Urothelium cell line (cell line): ENCODE measurements at places on chromosomes 2 and 18.

- no peak for DNase-seq
Observed at GRCh38 chr18:21991886-21992285, 177.5 kb upstream of the GATA6 start.

DNA sequence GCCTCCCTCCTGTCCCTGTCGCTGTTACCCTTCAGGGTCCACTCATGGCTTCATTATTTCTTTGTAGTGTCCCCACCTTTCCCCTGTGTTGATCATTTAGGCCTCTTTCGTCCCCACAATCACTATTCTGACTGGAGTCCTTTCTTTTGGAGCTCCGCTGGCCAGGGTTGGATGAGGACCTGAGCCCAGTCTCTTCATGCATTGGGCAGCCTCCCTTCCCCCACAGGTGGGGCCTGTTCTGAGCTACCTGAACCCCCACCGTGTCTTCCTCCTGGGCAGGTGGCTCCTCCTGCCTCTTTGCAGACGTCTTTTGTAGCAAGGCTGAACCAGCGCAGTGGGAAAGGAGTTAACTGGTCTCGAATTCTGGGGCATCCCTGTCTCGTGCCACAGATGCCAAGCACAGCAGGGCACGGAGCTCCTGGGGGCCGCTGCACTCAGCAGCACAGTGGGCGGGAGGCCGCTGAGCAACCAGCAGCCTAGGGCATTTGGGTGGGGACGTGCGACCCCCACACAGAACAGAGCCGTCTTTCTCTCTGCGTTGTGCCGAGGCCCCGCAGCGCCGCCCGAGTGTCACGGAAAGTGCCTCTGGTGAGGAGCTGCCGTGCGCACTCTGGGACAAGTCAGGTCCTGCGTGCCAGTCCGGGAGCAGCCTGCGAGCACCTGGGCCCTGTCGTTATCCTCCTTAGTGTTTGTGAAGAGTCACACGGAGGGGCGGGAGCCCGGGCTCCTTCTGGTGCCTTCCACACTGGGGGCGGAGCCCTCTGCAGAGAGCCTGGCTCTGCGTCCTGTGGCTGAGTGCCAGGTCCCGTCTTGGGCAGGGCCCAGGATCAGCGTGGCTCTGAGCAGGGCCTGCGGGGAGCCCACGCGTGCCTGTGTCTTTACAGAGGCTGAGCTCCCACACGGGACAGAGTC lies 130.1 kb downstream of the NFATC1 start:
- no peak for DNase-seq

DNA sequence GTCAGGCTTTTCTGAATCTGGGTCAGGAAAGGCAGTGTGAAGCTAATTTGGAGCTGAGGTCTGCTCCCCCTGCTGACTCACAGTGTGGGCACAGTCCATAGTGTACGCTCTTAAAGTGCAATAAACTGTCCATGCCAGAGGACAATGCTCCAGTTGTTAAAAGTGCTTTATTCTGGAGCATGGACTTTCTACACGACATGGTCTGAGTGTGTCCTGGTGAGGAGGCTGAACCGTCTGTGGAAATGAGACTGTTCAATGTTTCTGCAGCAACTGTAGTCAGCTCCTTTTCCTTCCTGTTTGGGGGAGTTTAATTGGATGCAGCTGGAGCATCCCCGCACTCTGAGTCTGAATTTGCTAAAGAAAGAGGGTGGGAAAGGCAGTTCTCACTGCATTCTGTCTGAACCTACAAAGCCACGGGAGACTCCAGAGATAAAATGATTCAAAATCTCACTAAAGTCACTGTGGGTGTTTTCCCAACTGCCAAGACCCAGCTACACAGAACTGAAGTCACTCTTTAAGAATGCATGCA lies 110.2 kb upstream of the TRIB2 start:
- DNase-seq: peak; percentile 66

- DNase-seq: no peak
Observed at GRCh38 chr2:232697807-232698110, 628 bp downstream of the GIGYF2 start.

- no peak for DNase-seq
Observed at GRCh38 chr2:110991911-110992310, 128.8 kb upstream of the BCL2L11 start.

DNA sequence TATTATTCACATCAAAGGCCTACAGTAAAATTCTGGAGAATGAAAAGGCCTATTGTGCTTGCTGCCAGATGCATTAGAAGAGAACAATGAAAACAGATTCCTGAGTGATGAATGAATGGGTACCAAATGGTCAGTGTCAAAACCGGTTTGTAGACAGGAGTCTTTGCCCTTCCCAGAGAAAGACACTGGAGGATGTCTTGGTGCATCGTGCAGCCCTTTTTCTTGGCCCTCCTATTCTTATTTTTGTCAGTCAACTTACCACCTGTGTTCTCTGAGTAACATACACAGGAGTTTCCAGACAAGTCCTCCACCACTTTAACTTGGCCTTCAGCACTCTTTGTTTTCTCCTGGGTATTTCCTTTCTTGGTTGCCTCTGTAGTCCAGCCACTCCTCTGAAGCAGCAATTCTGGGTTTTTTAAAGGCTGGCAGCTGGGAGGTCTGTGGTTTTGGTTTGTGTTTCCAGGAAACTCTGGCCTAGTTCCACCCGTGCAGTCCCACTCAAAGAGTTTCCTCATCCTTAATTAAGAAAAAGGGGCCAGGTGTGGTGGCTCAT lies 29.4 kb downstream of the PSTPIP2 start:
- peak; percentile 71 for DNase-seq

DNA sequence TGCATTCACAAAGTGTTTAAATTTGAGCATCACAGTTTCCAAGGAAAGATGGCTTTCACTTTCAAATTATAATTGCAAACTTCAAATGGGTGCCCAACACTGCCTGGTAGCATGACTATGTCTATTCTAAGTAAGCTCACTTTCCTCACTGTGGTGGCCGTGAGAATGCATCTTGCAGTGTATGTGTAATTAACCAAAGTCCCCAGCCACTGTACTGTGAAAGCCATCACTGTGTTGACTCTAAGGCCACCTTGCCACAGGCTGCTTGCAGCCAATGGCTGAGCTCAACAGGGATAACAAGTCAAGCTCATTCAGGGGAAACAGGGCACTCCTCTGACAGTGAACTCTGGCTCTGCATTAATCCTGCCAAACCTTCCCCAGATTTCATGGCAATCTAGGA lies 43.3 kb upstream of the LGALSL start:
- DNase-seq: no peak

- DNase-seq: no peak
Observed at GRCh38 chr2:145112467-145112866, 592.5 kb upstream of the ZEB2 start.

DNA sequence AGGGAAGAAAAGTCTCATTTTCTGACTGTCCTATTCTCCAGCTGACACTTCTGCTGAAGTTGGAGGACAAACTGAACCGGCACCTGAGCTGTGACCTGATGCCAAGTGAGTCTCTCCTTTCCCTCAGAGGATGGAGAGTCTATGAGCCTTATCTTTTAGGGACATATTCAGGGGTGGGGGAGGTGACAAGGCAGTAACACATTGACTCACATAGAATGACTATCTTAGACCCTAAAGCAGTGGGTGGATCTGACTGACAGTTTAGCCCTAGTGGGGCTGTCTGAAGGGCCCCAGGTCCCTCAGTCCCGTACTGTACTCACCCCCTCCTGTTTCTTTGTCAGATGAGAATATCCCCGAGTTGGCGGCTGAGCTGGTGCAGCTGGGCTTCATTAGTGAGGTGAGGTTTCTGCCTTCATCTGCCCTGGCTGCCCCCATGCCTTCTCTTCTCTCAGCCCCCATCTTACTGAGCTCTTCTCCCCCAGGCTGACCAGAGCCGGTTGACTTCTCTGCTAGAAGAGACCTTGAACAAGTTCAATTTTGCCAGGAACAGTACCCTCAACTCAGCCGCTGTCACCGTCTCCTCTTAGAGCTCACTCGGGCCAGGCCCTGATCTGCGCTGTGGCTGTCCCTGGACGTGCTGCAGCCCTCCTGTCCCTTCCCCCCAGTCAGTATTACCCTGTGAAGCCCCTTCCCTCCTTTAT lies 805 bp upstream of the KRTCAP3 start:
- no peak for DNase-seq

DNA sequence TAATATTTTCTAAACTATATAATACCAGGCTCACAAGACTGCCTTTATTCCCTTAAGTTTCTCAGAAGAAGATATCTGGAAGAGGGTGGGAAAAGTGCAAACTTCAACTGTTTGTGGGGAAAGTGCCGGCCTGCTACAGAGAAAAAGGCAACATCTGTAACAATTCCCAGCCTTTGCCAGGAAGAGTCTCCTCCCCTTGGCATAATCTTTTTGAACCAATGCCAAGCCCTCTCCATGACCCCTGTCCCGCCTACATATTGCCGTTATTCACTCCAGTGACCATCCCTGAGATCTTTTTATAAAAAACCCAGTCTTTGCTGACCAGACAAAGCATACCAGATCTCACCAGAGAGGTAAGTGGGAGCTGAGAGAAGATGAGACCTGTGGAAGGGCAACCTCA lies at the start of gene REG3G:
TSS of gene REG3G (plus strand) at position 282 of the 400 bp plus-strand sequence. CDS start 392 bp downstream, outside the sequence.
- no peak for DNase-seq

DNA sequence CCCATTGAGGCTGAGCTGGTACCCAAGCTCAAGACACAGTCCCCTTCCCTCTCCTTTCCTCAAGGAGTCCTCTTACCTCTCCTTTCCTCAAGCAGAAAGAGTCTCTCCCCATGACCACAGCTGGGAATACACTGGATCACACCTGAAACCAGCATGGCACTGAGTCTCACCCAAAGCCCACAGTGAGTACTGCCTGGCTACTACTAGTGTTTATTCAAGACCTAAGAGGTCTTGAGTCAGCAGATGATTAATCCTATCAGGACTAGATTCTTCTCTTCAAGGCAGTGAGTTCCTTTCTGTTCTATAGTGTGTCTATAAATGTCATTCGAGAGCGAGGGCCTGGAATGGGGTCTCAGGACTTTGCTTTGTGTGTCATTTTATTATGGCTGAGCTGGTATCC lies 111.4 kb downstream of the METTL4 start:
- DNase-seq: no peak

DNA sequence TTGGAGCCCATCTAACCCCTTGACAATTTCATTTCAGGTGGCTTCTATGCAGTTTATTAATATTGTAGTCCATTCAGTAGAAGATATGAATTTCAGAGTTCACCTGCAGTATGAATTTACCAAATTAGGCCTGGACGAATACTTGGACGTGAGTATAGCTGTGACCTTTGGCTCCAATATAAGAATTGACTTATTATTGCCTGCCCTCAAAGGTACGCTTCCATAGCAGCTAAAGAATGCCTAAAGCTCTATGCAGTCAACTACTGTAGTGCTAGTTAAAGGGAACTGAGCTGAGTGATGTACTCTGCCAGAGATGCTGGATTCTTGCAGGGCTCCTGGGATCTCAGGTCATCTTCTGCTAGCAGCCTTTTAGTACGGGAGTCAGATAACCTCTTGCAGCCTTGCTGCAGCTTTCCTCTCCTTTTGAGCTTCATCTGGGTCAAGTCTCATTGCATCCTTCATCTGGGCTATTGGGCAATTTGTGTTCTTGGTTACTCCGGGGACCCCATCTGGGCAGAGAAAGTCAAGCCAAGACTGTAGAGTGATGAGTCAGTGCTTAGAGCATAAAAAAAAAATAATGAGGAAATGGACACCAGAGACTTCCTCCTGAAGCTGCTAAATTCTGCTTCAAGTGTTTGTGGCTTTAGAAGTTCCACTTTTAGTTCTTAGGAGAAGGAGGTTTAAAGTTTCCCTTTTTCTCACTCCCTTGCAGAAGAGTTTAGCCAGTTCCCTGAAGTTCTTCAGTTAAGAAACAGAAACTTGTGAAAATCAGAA lies 105.6 kb downstream of the PRPF40A start:
- peak; percentile 14 for DNase-seq

DNA sequence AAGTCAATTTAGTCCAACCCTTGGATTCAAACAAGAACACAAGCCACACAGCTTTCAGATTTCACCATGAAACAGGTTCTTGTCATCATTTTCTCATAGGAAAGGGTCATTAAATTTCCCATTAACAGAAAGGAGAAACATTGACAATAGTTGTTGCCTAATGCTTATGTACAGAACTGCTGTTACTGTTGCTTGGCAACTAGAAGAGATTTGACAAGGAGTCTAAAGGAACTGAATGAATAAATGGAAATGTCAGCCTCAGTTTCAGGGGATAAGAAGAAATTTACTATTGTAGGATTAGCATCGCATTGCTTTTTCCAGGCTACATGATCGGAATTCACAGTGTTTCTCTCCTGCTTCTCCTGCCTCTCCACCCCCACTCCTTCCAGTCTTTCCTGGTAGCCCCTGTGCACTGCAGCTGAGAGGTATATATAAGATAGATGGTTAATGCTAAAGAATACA lies 90.3 kb downstream of the SPATS2L start:
- no peak for DNase-seq

GRCh38 chr18:59006461-59007067 lies 133.1 kb upstream of the SEC11C start:
- DNase-seq: no peak

DNA sequence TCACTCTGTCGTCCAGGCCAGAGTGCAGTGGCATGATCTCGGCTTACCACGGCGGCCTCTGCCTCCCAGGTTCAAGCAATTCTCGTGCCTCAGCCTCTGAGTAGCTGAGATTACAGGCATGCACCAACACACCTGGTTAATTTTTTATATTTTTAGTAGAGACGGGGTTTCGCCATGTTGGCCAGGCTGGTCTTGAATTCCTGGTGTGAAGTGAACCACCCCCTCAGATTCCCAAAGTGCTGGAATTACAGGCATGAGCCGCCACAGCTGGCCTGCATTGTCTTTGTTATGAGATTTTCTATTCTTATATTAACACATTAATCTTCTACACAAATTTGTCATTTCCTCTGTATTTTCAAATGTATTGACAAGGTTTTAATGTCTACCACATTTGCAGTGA lies 75.2 kb downstream of the SEPTIN10 start:
- DNase-seq: no peak

- DNase-seq: no peak
Observed at GRCh38 chr2:71888751-71889445, 258.8 kb downstream of the CYP26B1 start.

- DNase-seq: no peak
Observed at GRCh38 chr18:9287036-9287435, 47.5 kb upstream of the TWSG1 start.

- no peak for DNase-seq
Observed at GRCh38 chr2:29629495-29629894, 291.9 kb downstream of the ALK start.

- DNase-seq: no peak
Observed at GRCh38 chr2:152114366-152114765, 15.5 kb upstream of the CACNB4 start.

DNA sequence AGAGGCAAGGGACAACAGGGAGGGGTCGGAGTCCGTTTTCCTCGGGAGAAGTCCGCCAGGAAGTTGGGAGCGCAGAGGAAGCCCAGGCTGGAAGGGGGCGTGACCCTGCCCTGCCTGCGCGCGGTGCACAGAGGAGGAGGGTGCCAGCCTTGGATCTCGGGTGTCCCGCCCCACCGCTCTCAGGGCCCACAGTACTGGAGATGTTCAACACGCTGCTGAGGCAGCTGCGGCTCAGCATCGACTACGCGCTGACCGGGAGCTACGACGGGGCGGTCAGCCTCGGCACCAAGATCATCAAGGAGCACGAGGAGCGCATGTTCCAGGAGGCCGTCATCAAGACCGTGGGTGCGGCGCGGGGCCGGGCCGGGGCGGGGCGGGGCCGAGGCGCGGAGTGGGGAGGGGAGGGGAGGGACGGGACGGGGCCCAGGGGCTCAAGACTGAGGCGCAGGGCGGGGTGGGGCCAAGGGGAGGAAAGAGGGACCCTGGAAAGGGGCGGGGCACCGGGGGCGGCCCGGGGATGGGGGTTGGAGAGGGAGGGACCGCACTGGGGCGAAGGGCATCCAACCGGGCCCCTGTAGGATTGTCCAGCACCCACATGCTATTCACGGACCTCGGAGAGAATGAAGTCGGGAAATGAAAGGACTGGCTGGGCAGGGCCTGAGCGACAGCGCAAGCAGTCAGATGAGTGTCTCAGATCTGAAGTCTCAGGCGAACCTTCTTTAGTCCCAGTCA lies 36.6 kb downstream of the POMC start:
- DNase-seq: no peak
